ENCODE measurements at places on chromosomes 3 and 15. TPM values are rescaled to one million over a fixed set of nuclear protein-coding genes. Genes with fewer than 3 reads are reported as not detected.

GRCh38 chr3:125045965-125046364 is 9.8 kb downstream of the HEG1 start:
- DNase-seq: no peak
- peaks cover 37% of the 10 kb centered on the region for H3K36me3 ChIP-seq
- H3K27ac ChIP-seq: no peak overlapping the region
- peaks cover 32% of the 10 kb centered on the region for H3K4me1 ChIP-seq
- no peak overlapping the region for H3K4me3 ChIP-seq

DNA sequence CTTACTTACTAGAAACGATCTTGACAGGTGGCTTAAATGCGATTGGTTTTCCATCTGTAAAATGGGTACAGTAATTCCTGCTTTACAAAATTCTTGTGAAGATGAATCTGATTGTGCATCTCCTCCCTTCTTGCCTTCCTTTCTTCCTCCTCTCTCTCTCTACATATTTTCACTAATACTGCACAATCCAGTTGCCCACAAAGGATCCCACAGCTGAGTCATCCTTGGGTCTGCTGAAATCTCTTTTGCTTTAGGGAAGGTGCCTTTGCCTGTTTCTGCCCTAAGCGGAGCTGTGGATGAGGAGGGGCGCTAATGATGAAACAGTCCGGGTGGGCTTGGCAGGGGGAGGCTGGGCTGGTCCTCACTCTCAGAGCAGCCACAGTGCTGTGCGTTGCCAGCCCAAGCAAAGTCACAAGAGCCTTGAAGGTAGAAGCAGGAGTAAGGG is 46.1 kb downstream of the AMOTL2 start:
- H3K27me3 ChIP-seq: no peaks in the 10 kb centered on the region
- DNase-seq: no peak
- no peak overlapping the region for H3K27ac ChIP-seq
- no peak overlapping the region for H3K4me3 ChIP-seq

DNA sequence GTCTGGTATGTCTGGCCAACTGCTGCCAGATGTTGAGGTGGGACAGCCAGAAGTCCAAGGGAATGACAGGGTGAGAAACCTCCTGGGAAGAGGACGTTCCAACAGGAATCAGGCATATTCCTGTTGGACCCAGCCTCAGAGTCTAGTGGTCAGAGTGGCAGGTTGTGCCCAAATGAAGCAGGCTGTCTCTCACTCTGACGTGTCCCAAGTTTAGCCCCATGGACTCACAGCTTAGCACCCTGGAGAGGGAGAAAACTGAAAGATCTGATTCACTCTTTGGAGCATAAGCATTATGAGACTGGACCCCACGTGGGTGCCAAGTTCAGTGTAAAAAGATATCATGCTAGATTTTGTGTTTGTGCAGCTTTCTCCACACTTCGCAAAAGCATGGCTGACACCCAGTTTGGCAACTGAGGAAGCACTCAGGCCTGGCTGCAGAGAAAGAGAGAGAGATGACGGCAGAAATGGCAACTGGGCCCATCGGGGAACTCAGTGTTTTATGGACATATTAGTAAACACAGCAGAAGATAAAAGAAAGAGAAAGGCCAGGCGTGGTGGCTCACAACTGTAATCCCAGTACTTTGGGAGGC is 88.2 kb upstream of the LMCD1 start:
- no peaks in the 10 kb centered on the region for H3K36me3 ChIP-seq
- no peaks in the 10 kb centered on the region for H3K4me1 ChIP-seq
- H3K27ac ChIP-seq: no peak overlapping the region
- no peak for DNase-seq
- H3K27me3 ChIP-seq: no peaks in the 10 kb centered on the region

DNA sequence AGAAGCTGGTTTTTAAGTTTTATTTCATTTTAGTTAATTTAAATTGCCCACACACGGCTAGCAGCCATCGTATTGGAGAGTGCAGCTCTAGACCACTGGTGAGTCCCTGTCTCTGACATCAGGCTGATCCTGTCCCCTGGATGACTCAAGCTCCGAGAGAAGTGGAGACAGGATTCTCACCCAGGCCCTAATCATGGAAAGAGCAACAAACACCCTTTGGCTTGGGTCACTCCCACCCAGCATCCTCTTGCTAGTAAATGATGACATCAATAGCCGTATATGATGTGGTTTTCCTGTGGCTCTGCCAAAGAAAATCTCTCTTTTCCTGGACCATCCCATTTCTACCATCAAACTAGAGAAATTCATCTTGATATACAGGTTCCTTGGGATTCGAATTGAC is 182.2 kb downstream of the NTRK3 start:
- no peaks in the 10 kb centered on the region for H3K36me3 ChIP-seq
- no peaks in the 10 kb centered on the region for H3K27me3 ChIP-seq
- no peak overlapping the region for H3K4me3 ChIP-seq
- DNase-seq: no peak
- H3K27ac ChIP-seq: no peak overlapping the region

DNA sequence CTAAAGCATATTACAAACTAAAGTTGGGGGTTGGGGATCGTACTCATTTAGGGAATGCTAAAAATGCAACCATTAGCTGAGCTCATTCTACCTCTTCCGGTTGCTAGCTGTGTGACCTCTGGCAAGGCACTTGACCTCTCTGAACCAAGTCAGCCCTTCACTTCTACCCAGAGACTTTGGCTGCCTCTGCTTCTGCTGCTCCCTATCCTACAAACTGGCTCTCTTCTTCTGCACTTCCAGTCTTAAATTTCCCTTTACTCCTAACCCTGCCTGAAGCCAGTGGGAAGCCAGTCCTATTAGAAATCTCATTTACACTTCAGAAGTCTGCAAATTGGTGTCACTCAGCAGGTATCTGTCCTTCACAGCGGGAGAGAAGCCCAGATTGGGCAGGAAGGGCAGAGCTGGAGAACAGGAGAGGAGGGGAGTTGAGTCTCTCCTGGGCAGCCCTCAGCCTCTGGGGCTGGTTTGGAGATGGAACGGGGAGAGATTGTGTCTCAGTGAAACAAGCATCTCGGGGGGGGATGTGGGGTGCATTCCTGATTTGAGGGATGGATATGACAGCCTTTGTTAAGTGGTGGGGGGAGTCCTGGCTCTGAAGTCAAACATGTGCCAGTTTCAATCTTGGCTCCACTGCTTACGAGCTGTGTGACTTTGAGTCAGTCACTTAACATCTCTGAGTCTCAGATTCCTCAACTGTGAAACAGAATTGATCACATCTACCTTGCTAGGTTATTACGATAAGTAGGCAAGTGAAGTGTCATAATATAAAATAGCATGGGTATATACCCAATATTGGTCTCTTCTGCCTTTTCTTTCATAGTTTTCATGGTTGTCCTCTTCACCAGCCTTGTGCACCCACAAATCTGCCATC is 7.8 kb upstream of the AEN start:
- no peak for DNase-seq
- H3K4me3 ChIP-seq: no peak overlapping the region
- H3K36me3 ChIP-seq: no peaks in the 10 kb centered on the region
- H3K27me3 ChIP-seq: peaks cover 35% of the 10 kb centered on the region
- no peaks in the 10 kb centered on the region for H3K4me1 ChIP-seq
- no peak overlapping the region for H3K27ac ChIP-seq

- H3K4me1 ChIP-seq: no peaks in the 10 kb centered on the region
- no peak for DNase-seq
Measured at GRCh38 chr15:94453227-94453988, 222.0 kb downstream of the MCTP2 start.

GRCh38 chr3:111610189-111610588 is 15.0 kb upstream of the ZBED2 start:
- no peaks in the 10 kb centered on the region for H3K27me3 ChIP-seq
- peak; percentile 61 for DNase-seq
- peaks cover 98% of the 10 kb centered on the region for H3K4me1 ChIP-seq
- peaks cover 62% of the 10 kb centered on the region for H3K36me3 ChIP-seq
- peak overlapping the region; percentile 98 for H3K27ac ChIP-seq

GRCh38 chr3:30604093-30604492 is 2.3 kb upstream of the TGFBR2 start:
- peak overlapping the region; percentile 94 for H3K4me3 ChIP-seq
- no peaks in the 10 kb centered on the region for H3K27me3 ChIP-seq
- DNase-seq: no peak
- H3K36me3 ChIP-seq: peaks cover 15% of the 10 kb centered on the region
- peaks cover 60% of the 10 kb centered on the region for H3K4me1 ChIP-seq

The SIN3A gene
- total RNA-seq: 97.5 TPM

The LRRIQ4 gene
- total RNA-seq: 0.10 TPM

The TRIP4 gene
- total RNA-seq: 17.5 TPM
